ENCODE measurements at places on chromosomes 7 and 10.

- DNase-seq: no peak
Measured at GRCh38 chr10:74900297-74900696, 73.9 kb downstream of the KAT6B start.

- DNase-seq: no peak
Measured at GRCh38 chr7:1580422-1581030, 10.7 kb upstream of the PSMG3 start.

DNA sequence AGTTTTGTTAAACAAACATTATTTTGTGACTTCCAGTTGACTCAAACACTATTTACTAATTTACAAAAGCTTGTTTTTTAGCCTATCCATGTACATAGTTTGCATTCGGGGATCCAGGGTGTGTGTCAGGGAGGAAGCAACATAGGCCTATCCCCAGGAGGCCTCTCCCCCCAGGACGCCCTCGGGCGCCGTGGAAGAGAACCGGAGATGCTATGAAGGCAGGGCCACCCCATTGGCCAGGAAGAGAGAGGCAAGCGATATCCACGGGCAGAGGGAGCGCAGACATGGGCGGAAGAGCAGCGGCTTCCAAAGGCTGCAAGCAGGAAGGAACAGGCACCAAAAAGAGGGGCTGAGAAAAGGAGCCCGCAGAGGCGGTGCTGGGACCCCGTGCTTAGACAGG, 38.3 kb upstream of the EGFR start:
- no peak for DNase-seq

- DNase-seq: no peak
Measured at GRCh38 chr10:29112827-29113615, 175.8 kb upstream of the LYZL1 start.

DNA sequence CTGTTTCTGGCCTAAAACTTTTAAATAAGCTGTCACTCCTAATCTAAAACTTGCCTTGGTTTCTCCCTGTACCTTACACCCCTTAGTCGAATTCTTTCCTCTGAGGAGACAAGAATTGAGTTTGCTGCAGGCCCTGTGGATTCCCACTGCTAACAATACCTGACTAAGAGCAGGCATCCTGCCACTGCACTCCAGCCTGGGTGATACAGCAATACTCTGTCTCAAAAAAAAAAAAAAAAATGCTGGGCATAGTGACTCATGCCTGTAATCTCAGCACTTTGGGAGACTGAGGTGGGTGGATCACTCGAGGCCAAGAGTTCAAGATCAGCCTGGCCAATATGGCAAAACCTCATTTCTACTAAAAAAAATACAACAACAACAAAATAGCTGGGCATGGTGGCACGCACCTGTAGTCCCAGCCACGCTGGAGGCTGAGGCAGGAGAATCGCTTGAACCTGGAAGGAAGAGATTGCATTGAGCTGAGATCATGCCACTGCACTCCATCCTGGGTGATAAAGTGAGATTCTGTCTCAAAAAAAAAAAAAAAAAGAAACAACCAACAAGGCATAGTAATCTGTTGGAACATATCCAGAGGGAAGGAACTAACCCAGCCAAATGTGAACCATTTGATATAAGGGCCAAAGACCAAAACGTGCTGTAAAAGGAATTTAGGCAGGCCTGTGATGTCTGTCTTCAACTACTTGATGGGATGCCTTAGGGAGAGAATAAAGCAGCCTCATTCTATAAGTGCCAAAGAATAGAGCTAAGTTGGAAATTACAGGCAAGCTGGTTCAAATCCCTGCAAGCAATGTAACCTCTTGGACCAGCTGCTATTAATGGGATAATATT, 732.7 kb upstream of the AUTS2 start:
- DNase-seq: no peak

GRCh38 chr10:104417637-104418292, 64.1 kb downstream of the CFAP58 start:
- DNase-seq: no peak

DNA sequence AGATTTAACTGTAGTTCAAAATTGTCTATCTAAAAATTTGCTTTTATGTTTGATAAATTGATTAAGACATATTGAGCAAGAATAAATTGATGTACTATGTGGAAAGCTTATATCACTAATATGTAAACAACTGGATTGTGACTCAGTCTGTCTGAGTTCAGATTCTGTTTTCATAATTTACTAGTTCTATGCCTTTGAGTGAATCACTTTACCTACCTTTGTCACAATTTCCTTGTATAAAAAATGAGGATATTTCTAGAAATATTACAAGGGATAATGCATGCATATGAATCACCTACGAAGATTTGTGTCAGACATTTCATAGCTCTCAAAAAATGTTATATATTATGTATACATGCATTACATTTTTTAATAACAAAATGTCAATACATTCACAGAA, 245.1 kb upstream of the ZWINT start:
- no peak for DNase-seq

GRCh38 chr7:30556840-30557239, 37.8 kb upstream of the GARS1 start:
- no peak for DNase-seq

DNA sequence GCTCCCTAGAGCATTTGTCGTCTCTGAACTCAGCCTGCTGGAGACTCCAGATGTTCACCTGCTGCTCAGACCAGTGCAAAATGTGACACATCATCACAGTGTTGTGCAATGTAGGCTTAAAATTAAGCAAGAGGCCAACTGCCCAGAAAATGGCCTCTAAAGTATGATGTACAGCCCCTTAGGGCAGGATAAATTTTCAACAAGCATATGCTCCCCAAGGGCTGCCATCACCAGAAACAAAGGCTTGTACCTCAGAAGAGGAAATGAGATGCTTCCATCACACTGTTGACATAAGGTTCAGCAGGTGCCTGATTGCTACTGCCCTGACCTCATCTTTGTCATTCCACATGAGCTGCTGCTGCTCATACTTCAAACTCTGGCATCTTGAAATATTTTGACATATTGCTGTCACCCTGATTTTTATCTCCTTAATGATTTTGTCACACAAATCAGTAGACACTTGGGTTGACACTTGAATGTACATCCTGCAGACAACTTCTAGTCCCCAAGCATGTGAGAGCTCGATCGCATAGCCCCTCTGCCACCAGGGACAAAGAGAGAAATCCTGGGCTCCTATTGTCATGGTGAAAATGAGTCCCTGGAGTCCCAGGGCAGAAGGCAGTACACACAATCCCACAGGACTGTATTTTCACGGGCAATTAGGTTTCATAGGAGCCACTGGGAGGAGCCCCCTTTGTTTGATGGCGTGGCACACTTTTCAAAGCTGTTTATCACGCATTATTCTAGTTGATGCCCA, 219.7 kb upstream of the STK17A start:
- no peak for DNase-seq

- no peak for DNase-seq
Measured at GRCh38 chr10:64103750-64104470, 582.7 kb downstream of the REEP3 start.

DNA sequence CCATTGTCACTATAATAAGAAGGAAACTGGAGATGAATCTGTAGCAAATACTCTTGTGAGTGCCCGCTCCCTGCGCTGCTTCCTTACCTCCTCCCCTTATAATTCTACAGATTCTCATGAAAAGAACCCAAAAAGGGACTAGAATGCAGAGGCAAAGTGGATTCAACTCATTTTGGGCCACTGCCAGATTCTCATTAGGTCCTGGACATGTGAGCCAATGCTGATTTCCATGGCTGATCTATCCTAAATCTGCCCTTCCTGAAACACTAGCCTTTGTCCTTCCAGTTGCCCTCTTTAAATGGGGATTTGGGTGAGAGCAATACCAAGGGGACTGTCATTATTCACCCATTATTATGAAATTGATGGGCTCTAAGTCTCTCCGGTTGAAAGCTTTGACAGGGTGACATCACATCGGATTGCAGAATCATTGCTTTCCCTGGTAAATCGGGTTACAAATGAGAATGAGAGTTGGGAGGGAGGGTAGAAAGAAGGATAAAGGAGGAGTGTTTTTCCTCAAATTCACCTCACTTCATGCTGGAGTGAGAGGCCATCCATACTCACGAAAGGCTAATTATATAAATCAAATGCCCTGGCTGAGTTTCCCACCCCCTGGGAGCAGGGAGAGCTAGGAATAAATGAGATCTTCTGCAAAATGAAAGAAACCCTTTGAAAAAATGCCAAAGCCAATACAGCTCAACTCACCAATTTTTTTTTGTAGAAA, 37.5 kb downstream of the PTN start:
- no peak for DNase-seq

DNA sequence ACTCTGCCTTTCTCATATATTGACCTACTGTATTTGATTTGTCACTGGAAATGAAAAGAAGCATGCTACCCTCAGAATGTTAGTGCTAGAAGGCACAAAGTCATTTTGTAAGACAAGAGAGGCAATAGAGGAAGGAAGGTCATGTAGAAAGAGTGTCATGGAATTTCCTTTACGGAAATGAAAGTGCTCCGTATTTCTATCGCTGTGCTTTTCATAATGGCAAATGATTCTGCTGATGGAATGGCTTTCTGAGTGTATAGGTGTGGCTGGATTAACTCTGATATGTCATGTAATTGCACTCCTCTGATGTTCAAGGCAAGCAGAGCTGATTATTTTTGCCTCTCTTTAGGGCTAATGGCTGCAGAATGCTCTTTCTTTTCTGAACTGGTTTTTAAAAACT, 15.5 kb upstream of the STEAP4 start:
- DNase-seq: no peak

DNA sequence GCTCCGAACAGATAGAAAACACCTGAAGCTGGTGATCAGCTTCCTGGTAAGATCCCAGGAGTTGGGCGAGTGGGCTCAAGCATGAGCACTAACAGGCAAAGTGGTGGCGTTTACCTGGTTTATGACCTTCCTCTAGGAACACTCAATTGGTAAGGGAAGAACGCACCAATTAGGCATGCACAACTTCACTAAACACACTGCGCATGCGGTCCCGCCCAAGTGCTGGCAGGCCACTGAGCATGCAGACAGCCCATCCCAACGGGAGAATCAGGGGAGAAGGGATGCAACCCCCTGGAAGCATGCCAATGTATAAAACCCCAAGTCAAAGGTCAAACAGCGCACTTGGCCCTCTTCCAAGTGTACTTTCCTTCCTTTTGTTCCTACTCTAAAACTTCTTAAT, 70.4 kb downstream of the LYZL2 start:
- no peak for DNase-seq

DNA sequence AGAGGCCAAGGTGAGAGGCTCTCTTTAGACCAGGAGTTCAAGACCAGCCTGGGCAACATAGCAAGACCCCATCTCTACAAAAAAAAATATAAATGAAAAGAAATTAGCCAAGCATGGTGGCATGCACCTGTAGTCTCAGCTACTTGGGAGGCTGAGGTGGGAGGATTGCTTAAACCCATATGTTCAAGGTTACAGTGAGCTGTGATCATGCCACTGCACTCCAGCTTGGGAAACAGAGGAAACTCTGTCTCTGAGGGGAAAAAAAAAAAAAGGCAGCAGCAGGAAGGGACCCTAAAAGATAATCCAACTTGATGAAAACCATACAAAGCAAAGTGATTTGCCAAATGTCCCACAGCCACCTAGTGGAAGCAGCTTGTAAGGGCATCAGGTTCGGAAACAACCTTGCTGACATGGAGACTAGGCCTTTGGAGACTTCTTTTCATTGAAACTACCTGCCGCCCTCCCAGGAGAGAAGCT, 15.6 kb upstream of the PBLD start:
- DNase-seq: no peak

- no peak for DNase-seq
Measured at GRCh38 chr10:77973276-77973675, 46.7 kb upstream of the DLG5 start.

GRCh38 chr10:14519785-14520184, 189.1 kb upstream of the FRMD4A start:
- no peak for DNase-seq

GRCh38 chr7:155881471-155882350, 69.4 kb upstream of the SHH start:
- no peak for DNase-seq

- DNase-seq: no peak
Measured at GRCh38 chr10:50516171-50516570, 107.6 kb downstream of the SGMS1 start.

GRCh38 chr7:143055754-143056153, 3.6 kb downstream of the OR6V1 start:
- DNase-seq: no peak

DNA sequence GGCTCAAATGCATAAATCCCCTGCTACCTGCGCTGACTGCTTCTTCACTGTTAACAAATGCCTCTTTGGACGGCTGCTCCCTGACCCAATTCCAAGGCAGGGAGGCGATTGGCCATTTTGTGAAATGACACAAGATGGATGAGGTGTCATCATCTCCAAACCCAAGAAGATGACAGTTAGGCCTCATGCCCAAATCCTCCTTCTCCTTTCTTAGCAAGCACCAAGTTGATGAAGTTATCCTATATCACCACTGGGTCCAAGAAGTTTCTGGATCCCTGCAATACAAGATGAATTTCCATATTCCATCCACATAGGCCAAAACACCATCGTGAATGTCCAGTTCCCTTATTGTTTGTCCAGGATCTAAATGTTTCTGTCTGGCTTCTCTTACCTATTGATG, 98.5 kb upstream of the RAB11FIP2 start:
- DNase-seq: no peak

- no peak for DNase-seq
Measured at GRCh38 chr10:78626471-78626870, 442.3 kb upstream of the ZMIZ1 start.
